CD4-positive, alpha-beta T cell treated with Interleukin-2 at 100 ng/mL for 4 hours (primary cell): ENCODE measurements at places on chromosomes 1 and 21.

DNA sequence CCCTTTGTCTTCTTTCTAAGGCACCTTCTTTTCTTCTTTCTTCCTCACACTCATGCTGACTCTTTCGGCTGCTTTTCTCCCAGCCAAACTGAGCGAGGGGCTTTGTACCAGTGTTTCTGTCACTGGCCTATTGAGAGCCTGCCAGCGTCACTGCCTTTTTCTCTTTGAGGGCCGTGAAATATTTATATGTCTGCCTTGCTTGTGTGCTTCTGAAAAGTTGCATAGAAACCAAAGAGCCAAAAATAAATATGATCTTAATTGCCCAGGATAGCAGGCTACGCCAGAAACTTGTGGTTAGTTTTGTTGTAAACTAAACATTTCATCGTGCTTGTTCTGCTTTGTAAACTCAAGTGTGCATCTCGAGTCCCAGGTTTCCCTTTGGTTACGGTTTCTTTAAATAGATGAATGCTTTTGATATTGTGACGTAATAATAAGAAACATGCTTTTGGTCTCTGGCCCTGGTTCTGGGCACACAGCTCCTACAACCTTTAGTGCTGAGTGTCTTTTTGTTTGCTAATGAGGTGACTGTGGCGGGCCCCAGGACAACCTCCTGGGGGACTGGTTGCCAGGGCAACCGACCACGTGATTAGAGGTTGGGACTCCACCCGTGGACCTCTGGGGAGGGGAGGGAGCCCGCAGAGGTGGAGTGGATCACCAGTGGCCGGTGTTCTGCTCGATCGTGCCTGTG is 10.8 kb downstream of the SLC37A1 start:
- peak; percentile 43 for DNase-seq

- DNase-seq: no peak
Observed at GRCh38 chr1:3176820-3177219, 107.8 kb downstream of the PRDM16 start.

DNA sequence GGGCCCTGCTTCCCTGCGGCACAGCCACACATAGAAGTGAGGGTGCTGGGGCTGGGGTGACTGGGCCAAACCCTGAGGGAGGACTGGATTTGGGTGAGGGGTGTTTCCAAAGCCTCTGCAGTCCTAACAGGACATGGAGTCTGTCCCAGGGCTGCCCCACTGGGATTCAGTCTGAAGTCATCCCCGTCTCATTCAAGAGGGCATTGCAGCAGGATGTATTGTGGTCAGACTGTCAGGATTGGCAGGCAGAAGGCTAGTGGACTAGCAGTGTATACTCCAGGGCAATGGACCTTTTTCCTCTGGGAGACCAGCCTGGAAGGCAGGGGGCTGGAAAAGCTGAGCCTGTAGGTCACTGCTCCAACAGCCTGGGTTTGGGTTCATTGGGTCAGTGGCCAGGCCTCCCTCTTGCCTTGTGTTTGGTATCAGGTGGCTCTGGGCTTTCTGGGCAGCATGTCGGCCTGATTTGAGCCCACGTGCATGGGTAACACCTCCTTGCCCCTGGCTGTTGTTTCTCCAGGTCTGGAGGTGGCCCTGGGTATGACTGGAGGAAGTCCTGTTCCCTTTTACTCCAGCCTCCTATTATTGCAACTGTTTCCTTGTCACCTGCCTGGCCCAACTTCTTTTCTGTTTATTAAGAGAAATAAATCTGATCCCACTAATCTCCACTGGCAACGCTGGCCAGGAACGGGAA is 41.0 kb upstream of the SYNC start:
- DNase-seq: no peak

- DNase-seq: peak; percentile 56
Observed at GRCh38 chr1:201013031-201013485, 10.5 kb downstream of the KIF21B start.

DNA sequence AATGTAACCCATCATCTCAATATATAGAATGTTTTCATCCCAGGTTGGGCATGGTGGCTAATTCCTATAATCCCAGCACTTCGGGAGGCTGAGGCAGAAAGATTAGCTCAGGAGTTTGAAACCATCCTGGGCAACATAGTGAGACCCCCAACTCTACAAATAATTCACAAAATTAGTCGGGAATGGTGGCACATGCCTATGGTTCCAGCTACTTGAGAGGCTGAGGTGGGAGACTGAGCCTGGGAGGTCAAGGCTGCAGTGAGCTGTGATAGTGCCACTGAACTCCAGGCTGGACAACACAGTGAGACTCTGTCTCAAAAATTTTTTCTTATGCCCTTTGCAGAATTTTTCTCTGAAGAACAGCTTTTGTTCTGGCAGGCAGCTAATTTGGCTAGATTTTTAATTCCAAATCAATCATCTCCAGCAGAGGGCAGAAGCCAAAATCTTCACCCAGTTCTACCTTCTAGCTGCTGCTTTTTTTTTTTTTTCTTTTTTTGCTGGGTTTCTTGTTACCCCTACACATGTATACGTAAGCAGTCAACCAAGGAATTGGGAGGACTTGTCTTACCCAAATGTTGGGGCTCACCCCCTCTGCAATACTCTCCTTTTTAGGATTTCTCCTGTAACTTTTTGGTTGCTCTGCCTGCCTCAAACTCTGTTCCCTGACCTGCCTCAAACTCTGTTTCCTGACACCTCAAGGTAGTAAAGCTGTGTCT is 2.7 kb upstream of the RAD54L start:
- DNase-seq: peak; percentile 37
